ENCODE measurements at places on chromosomes 2 and 18.

- no peak for DNase-seq
Observed at GRCh38 chr2:215423234-215423633, 12.6 kb downstream of the FN1 start.

GRCh38 chr2:21468624-21469023, 344.9 kb downstream of the TDRD15 start:
- no peak for DNase-seq

DNA sequence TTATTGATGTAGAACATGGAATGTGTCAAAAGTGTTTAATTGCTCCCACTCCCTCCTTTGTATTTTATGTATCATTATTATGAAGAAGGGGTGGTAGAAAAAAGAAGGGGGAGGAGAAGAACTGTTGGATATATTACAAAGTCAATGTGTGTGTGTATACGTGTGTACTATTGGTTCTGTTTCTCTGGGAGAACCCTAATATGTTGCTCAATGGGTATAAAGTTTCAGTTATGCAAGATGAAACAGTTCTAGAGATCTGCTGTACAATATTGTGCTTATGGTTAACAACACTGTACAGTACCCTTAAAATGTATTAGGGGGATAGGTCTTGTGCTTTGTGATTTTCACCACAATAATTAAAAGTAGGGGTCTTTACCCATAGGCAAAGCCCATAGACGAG, 58.1 kb upstream of the ZC3H15 start:
- DNase-seq: no peak

GRCh38 chr2:119245076-119245840, 21.6 kb downstream of the STEAP3 start:
- DNase-seq: no peak

DNA sequence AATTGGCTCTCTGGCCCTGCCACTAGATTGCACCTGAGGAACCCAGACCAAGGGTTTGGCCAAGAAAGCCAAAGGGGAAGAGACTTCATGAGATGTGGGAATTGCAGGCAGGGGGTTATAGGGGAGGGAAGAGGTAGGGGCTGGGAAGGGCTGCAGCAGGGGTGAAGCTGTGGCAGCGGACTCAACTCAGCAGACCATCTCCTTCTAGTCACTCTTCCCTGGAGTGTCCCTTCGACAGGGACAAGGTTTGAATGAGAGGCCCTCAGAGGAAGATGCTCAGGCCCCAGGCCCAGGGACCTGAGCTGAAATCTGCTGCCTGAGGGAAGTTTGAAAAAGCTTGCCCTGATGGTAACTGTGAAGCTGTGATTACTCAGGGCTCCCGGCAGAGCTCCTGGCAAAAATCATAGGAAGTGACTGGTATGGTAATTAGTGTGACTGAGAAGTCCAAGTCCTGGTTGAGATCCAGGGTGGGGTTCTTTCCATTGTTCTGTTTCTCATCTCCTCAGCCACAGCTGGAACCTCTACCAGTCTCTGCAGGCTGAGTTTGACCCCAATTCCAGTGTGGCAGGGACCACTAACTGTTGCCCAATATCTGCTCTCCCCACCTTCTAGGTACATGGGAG, 300.9 kb downstream of the CYP26B1 start:
- no peak for DNase-seq

DNA sequence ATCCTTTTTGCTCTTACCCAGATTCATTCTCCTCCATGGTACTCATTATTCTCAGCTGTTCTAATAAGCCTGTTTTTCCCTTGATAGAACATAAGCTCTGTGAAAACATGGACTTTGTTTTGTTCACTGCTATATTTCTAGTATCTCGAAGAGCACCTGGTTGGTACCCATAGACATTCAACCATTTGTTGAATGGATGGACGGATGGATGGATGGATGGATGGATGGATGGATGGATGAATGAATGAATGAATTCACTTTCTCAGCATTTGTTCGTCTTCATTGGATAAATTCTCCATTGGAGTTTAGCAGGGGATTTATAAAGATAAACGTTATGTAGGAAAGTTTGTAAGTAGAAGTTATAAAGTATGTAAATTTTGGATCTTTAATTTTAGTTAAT, 2.9 kb downstream of the FAM171B start:
- DNase-seq: no peak

GRCh38 chr2:123791684-123792083, 233.4 kb upstream of the CNTNAP5 start:
- DNase-seq: no peak

DNA sequence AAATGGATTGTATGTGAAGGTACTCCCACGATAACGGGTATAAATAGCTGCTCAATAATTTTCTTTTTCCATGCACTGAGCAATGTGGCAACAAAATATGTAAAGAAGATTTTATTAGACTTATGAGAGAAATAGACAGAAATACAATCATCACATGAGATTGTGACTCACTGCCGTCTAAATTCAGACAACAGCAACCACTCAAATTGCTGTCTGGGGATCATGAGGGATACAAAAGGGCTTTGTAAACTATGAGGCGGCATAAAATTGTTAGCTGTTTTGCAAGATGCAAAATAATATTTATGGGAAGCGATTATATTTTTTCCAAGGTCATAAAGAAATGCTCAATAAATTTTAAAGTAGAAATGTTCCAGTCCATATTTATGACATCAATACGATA, 259.1 kb upstream of the AGAP1 start:
- no peak for DNase-seq

DNA sequence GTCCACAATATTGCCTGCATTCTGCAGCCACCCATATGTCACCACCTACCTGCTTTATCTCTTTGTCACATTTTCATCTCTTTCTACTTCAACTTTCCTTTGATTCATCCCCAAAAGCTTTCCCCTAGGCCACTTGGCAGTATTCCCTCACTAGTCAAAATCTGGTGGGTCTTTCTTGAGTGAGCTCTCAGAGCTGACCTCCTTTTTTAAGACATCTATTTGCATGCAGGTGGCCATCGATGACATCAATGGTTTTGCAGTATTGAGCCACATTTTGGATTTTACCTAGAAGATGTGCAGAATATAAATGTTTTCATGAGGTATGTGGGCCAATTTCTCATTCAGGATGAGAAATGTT, 133.4 kb upstream of the REG3A start:
- DNase-seq: no peak

DNA sequence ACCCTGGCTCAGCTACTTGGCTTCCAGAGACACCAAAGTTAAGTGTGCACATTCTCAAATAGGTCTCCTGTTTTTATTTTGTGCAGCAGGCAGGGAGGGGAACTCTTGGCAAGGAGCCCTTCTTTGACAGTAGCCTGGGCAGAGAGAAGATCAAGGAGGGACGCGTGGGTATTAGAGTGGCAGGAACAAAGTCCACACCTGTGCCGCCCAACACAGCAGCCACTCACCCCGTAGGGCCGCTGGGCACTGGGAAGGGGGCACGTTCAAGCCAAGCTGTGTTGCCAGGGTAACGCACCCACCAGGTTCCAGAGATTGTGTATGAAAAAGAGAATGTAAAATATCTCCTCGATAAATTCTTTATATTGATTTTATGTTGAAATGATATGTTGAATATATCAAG, 229.3 kb upstream of the AGAP1 start:
- no peak for DNase-seq

- DNase-seq: no peak
Observed at GRCh38 chr2:38723173-38723572, 28.0 kb downstream of the SRSF7 start.

DNA sequence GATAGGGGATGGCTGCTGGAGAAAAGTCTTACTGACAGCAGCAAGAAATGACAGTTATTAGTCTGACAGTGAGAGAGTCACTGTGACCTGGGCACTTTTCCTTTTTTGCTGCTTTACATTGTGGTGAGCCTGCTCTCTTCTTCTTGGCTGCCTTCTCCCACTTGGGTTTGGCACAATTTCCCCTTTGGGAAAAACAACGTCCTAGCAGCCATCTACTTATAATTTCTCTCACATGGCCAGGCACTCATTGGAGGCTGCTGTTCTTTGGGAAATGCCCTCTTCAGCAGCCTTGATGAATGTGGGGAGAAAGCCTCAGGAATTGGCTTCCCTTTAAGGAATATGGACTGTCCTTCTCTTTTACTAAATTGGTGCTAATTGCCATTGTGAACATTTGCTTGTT, 60.4 kb upstream of the SLC1A4 start:
- DNase-seq: no peak

DNA sequence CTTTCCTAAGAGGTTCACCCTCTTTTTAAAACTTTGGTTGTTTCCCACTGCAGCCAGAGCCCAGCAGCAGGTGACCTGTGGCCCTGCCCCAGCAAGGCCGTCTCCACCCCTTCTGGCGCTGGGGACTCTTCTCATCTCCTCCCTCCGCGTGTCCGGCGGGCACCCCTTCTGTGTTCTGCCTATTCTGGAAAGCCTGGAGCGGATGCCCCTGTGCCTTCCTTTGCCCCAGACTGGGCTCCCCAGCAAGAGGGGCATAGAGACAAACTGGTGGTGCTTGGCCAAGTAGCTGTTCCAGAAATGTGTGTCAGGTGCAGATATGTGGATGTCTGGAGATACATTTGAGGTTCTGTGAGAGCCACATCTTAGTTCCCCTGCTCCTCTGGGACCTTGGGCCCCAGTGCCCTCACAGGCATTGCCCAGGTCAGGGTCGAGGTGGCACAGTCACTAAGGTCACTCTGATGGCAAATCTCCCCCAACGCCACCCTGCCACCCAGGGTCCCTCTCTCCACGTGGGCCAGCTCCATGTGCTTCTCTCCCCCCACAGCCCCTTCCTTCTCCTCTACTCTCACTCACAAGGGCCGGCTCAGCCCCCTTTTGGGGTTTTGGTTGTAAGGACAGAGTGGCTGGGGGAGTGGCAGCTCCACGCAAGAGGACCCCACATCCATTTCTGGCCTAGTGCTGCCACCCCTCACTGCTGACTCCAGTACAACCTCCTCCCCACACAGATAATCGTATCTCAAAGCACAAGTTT, 35.5 kb upstream of the TAF1B start:
- no peak for DNase-seq

- no peak for DNase-seq
Observed at GRCh38 chr18:57621246-57621604, 411 bp downstream of the NARS1 start.

DNA sequence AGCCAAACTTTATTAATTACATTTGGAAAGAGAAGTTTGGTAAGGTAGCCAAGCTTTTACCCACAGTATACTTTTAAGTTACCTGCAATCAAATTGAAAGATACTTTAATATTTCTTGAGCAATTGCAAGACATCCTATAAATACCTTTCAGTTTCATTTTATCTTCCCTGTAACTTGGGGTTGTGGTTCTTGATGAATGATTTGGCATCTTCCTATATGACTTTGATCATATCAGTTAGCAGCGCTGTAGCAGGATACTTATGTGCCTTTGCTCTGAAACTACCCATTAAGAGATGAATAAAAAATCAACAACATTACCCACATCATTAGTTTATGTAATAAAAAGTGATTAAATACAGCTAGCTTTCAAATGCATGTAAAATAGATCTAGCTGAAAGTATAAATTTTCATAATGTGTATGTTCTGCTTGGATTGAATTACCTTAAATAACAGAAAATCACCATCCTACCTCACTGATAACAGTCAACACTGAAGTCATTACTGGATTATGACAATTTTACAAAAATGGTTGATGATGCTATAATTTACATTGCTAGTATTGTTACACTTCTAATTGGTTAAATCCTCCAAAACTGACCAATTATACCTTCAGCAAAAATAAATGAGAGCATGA, 50.4 kb downstream of the MMADHC start:
- DNase-seq: no peak

- DNase-seq: no peak
Observed at GRCh38 chr2:231038483-231039293, 1.4 kb downstream of the C2orf72 start.

DNA sequence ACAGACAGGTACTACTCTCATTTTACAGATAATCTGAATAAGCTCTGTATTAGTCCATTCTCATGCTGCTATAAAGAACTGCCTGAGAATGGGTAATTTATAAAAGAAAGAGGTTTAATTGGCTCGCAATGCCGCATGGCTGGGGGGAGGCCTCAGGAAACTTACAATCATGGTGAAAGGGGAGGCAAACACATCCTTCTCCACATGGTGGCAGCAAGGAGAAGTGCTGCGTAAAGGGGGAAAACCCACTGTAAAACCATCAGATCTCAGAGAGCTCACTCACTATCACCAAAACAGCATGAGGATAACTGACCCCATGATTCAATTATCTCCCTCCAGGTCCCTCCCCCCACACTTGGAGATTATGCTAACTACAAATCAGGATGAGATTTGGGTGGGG, 254.4 kb downstream of the KCNE4 start:
- no peak for DNase-seq

DNA sequence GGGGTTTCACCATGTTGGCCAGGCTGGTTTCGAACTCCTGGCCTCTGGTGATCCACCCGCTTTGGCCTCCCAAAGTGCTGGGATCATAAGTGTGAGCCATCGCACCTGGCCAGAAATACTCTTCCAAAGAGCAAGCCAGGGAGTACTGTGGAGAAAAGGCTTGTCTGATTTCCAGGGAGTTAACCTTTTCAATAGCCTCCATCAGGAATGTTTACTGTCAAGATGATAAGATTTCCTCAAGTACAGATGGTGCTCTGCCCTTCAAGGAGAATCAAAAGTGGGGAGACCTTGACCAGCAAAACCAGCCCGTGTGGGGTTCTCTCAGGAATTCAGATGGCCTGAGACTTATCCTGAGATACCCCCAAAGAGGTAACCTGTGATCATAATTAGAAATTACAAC, 237.2 kb downstream of the PRKCE start:
- no peak for DNase-seq

- DNase-seq: no peak
Observed at GRCh38 chr2:903223-903900, 47.3 kb upstream of the SNTG2 start.

DNA sequence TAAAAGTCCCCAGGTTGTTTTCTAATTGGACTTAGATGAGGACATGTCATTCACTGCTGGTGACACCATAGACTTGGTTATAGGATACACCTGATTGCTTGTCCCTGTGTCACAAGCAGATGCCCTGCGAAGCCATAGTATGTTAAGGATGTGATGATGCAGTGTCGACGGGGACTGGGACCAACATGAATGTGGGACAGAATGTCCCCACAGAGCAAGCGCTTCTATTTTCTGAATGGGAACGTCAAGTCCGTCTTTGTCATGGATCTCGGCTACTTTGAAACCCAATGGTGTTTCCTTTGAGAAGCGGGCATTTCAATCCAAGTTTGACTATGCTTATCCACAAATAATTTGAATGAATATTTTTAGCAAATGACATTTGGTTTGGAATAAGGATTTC, 2.1 kb downstream of the GCG start:
- no peak for DNase-seq

- DNase-seq: no peak
Observed at GRCh38 chr2:129004485-129004884, 685.8 kb upstream of the HS6ST1 start.

Data from AML-193 (cell line).